Fibroblast of skin of abdomen (primary cell): ENCODE measurements at places on chromosomes 5 and 9.

DNA sequence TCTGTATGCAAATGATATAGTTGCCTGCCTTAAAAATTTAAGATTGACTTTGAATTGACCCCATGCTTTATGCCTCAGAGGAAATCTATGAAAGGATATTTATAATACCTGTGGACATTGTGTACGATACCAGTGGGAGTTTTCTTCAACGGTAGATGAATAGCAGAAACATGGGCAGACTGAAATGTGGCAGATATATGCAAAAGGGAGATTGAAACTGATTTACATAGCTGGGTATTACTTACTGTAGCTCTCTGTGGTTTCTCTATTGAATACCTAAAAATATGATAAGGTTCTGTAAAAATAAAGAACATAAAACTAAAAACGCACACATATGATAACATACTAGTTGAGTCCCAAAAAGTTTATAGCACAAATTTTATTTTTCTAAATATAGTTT lies 345.2 kb upstream of the PCSK5 start:
- no peak for DNase-seq

DNA sequence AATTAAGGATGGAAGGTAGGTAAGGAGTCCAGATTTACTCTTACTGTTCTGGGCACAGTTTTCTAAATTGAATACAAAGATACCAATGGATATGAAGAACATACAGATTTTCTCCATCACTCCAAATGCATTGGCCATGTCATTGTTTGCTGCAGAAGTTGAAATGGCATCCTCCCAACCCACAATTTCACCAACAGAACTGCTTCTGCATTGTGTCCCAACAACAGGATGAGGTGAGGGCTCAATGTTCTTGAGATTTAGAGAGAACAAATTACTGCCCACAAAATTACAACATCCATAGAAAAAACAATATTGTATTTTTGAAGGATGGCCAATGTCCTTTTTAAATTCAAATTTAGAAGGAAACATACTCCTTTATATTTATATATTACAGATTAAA lies 88.9 kb downstream of the NUDT12 start:
- DNase-seq: no peak

GRCh38 chr5:103263054-103263453 lies 4.5 kb downstream of the MACIR start:
- no peak for DNase-seq

DNA sequence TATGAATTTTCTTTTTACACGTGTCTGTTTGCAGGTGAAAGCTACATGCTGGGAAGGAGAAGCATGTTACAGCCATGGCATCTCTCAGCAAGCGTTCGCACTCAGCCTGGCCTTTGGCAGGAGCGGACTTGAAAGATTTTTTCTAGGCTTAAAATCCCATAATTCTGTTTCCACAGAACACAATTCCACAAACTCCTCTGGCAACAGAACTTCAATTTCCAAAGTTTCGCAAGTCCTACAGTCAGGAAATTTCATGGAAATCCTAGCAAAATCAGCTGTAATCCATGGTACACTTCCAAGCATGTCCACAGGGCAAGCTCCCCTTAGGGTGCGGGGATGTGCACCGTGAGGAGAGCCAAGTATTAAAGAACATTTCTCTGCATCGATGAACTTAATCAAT lies 35.9 kb downstream of the SUB1 start:
- no peak for DNase-seq
